ENCODE measurements at places on chromosomes 4 and X.

DNA sequence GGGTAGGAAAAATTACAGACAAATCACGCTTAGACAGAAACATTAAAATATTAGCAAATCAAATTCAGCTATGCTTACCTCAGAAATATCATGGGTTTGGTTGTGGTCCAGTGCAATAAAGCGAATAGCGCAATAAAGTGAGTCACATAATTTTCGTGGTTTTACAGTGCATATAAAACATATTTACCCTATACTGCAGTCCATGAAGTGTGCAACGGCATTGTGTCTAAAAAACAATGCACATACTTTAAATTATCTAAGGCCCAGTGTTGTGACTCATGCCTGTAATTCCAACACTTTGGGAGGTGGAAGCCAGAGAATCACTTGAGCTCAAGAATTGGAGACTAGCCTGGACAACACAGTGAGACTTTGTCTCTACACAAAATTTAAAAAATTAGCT is 195.7 kb upstream of the IL1RAPL1 start:
- DNase-seq, result no peak

GRCh38 chrX:14084466-14084865 is 54.8 kb upstream of the GEMIN8 start:
- DNase-seq, result no peak

GRCh38 chr4:138910195-138910913 is 105.2 kb upstream of the NOCT start:
- no peak for DNase-seq

DNA sequence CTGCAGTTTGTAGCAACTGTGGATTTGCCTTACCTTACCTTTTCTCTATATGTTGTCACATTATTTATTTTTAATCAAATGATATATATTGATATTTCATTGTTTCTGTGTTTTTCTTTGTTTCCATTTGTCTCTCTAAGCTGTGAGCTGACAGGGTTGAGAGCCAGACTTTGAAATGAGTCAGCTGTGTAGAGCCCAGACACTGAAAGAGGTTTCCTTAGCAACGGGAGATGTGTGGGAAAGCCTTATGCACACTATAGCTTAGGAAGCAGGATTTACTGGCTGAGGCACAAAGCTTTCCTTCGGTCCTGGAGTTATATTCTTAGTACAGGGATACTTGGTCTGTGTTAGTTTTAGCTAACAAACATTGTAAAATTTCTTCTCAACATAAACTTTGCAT is 192.2 kb downstream of the FGF13 start:
- DNase-seq, result no peak

DNA sequence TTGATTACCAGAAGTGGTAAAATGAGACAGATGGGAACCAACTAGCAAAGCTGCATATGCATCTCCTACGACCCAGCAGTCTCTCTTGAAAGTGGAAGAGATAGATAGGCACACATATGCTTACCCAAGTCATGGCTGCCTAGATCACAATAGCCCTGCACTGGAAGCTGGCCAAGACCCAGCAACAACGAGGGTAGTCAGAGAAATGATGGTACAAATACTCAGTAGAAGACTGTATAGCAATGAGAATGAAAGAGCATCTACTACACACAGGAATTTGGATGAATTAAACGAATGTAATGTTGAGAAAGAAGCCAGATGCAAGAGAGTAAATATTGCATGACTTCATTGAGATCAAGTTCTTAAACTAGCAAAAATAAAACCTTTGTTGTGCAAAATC is 100.3 kb upstream of the FAT1 start:
- no peak for DNase-seq

DNA sequence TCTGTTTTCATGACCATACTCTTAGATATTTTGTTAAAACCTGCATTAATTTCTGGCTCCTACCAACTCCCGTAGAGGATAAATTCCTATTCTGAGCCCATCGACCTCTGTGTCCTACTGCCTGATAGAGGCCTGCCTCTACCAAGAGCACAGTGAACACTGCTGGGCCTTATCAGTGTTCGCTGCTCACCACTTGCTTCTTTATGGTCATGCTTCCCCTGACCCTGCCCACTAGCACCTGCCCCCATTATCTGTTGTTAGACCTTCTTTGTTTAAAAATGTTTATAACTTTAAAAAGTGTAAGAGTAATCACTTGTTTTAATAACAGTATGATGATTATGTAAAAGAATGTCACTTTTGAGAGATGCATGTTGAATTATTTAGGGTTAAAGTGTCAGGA is 6.1 kb downstream of the DAPP1 start:
- no peak for DNase-seq

DNA sequence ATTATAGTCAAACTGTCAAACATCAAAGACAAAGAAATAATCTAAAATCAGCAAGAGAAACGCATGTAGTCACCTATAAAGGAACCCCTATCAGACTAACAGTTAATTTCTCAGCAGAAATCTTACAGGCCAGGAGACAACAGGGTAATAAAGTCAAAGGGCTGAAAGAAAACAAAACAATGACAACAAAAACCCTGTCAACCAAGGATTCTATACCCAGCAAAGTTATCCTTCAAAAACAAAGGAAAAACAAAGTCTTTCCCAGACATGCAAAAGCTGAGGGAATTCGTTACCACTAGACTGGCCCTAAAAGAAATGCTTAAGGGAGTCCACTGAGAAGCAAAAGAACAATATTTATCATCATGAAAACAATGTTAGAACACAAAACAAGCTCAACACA is 22.1 kb downstream of the TMEM154 start:
- DNase-seq, result no peak

GRCh38 chr4:99156992-99157391 is 12.9 kb upstream of the ADH4 start:
- no peak for DNase-seq

DNA sequence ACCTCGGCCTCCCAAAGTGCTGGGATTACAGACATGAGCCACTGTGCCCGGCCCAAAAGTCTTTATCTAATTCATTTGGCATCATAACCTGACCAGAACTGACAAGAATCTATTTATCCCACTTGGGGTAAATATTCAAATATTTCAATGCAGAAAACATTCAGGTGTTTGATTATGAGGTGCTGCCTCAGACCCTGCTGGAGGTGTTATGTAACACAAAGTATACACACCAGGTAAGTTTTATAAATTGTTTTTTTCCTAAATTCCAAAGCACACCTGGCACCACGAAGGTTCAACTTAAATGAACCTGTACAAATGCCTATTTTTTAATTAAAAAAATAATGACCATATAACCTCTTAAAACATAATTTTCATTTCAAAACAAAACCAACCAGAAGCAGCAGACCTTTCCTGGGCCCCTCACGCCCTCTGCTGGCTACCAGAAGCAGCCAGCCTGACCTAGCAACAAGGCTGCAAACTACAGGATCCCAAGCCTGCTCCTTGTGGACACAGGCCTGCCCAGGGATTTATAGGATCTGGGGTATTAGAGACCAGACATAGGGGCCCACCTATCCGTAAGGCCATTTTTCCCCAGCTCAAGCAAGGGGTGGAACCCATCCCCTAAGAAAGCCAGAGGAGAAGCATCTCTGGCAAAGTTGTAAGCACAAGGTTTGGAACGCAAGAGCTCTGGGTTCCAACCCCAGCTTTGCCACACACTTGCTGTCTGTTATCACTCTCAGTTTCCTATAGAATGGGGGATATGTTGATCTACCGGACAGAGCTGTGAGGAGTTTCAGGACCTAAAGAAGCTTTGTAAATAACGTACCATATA is 11.7 kb downstream of the OTUD5 start:
- peak; percentile 85 for DNase-seq

- DNase-seq, result no peak
Measured at GRCh38 chrX:40310016-40310415, 212.3 kb upstream of the BCOR start.

GRCh38 chrX:143634663-143635455 is 1.0 kb downstream of the SLITRK4 start:
- no peak for DNase-seq

- peak; percentile 56 for DNase-seq
Measured at GRCh38 chr4:153788413-153789276, at the start of gene SFRP2. Gene SFRP2, minus strand, starts transcription at chr4:153789083. Its CDS starts 248 bp downstream, at chr4:153788835.

DNA sequence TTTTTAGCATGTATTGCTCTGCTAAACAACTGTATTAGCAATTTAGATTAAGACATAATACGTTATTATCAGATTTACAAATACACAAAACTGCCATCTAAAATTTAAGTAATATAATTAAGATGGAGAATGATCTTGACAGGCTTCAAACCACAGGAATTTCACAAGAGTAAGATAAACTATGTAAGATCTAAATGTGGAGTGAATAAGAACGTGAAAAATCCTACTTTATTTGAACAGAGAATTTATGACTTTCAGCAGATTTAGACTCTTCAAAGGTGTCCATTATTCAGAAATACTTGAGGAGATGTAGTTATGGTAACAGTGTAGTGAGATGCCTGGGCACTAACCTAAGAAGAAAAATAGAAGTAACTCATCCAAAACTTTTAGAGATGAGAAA is 73.2 kb downstream of the SLC4A4 start:
- DNase-seq, result no peak

DNA sequence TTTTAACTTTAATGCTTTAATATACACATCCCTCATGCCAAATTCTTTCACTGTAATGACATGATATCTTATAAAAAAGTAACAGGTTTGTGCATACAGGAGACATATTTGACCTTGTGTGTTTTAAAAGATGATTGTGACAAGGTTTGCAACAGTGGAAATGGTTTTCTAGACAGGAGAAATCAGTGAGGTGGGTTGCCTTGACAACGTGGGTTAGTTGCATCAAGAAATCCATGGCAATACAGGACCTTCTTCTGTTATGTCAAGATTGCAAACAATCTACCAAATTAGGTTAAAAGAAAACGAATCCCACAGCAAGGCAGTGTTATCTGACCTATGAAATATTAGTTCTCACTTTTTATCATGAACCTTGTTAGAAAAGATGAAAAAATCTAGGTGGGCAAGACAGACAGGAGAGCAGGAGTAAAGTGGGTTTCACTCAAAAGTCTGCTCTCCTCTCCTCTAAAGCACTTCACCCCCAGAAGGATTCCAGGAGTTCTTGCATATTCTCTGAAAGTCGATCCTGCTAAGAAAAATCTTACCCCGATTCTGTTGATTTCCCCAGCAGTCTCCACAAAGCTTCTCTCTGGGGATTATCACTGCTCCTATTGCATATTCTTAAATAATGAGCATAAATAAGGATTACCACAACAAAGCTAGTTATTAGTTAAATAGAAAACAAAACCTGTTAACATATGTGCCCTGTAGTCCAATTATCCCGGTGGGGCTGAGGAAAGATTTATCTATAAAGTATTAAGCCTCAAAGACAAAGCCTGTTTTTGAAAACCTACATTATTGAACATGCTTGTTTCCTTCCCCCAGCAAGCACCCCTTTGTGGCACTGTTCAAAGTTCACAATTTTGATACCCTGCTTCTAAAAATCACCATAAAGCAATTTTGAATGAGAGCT is 71.0 kb downstream of the TMA16 start:
- DNase-seq, result no peak

DNA sequence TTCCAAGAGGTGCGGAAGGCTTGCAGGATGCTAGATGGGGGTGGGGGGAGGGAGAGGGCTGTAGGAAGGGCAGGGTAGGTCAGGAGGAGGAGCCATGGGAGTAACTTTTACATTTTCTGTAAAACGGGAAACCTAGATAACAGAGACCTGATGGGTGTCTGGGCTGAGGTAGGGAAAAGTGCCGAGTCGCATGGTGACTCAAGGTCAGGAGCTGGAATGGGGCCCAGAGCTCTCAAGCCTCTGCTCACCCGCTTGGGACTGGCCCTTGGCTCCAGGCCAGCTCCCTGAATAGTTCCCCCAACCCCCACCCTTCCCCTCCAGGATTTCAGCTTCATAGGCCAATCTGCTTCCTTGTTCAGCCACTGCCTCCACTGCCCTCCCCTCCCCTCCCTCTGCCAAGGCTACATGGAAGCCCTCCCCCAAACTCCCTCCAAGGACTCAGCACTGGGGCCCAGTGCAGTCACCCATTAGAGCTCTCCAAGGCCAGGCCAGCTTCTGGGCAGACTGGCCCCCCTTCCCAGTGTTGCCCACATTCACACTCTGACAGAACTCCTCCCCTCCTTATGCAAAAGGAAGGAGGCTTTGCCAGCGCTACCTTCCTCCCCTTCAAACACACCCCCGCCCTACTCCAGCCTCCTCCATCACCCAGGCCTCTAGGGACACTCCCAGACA is 43.6 kb downstream of the TSC22D3 start:
- DNase-seq, result no peak

DNA sequence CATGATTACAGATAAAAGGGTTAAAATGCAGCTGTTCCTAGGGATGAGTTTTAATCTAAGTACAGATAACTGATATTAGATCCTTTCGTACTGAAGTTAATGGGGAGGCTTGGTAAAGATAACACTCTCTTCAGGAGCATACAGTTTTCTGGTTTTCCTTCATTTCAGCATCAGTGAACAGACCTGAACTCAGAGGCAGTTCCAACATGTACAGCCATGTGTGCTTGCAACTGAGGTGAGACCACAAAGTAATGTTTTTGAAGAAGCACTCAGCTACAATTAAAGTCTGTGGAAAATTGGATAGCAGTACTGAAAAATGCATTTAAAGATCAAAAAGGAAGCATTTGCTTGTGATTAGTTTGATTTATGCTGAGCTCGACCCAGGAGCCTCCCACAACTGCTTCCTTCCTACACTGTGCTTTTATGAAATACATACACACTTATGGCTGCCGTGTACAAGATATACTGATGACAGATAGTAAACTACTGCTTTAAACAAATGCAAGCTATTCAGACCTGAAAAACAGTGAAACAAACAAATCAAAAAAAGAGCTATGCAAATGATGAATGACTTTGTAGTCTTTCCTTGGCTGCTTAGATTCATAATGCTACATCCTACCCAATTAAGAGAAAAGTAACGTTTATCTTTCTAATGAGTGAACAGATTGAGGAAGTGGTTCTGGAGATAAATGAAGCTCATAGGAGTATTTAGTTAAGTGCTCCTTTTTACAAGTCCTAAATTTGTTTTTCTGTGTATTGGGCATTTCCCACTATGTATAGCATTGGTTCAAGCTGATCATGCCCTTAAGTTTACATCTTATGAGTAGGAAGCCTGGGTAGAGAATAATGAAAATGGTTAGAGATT is 68.4 kb downstream of the PDLIM5 start:
- no peak for DNase-seq

DNA sequence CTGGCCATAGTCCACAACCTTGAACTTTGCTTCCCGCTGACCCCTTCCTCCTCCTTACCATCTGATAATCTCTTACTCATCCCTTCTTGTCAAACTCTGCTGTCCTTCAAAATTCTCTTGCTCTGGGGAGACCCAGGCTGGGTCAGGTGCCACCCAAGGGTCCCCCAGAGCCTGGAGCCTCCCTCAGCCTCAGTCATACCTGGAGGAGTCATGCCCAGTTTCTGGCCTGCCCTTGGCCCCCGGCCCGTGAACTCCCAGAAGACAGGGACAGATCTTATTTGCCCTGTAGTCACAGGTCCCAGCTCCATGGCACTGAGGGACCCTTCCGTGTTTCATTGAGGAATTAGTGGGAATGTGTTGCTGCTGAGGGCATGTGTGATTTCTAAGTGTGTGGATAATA is 4.7 kb upstream of the GPR78 start:
- no peak for DNase-seq

DNA sequence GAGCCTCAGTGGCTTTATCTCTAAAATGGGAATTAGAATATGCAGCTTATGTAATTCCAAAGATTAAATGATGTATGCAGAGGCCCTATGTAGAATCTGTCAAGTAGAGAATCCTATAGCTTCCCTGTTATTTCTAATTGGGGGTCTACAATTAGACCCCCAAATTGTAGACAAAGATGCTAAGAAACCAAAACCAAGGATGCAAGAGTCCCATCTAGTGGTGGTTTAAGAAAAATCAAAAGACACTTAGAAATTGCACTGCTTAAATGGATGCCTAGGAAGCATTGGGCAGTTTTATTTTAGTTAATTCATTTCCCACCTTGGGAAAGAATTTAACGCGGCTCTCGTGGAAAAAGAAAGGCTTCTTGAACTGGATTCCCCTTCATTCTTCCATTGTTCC is 115.2 kb downstream of the GABRA2 start:
- DNase-seq, result no peak

Measured in activated CD4-positive, alpha-beta T cell treated with anti-CD3 and anti-CD28 coated beads, Interleukin-2, amount 10 ng/mL, durations not matched to agents 24 days and 14 days (primary cell).